Fibroblast of skin of left quadriceps (primary cell): ENCODE measurements at places on chromosomes 1 and 21.
A peak's percentile ranks its signal among the peaks of the same experiment; 100 is the strongest.

DNA sequence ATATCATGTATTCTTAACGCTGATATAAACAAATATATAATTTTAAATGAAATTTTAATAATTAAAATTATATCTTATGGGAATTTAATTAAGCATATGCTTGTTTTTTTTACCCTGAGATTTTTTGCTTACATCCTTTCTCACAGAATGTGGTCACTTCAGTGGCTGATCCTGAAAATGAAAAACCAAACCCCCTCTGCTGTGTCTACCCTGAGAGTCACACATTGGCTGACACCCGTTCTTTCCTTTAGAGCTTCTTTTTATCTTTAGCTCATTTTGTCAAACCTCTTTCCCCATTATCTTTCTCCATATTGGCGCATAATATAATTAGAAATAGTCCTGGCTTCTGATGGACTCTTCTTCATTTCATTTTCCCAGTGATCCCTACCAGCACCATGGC lies 10.8 kb upstream of the CACYBP start:
- no peak for DNase-seq

GRCh38 chr21:14056771-14057191 lies 154.0 kb downstream of the LIPI start:
- no peak for DNase-seq

GRCh38 chr1:2248127-2248826 lies 20.2 kb downstream of the SKI start:
- DNase-seq: no peak

DNA sequence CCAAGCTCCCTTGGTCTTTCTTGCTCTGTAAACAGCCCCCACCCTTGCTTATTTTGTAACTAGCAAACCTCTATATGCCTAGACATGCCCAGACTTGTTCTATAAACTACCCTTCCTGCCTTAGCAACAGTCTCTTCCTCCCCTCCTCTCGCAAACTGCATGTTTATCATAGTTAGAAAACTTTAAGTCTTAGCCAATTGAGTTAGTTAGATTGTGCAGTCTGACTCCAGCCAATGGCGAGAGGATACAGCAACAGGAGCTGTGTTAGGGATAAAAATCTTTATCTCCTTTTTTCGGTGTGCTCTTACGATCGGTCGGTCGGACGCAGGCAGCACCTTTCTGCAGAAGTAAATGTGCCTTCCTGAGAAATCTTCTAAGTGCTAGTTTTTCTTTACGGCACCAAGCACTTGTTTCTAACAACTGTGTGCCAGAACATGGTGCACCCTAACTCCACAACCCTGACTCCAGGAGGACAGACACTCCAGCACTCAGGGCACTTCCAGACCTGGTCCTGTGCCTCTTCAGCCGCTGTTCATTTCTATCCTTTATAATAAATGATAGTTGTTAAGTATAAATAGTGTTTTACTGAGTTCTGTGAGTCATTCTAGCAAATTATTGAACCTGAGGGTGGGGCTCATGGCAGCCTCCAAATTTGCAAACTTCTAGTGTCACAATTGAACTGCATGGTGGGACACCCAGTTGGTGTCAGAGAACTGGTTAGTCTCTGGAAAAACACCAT lies 25.7 kb upstream of the GNG4 start:
- no peak for DNase-seq

- peak; percentile 99 for DNase-seq
These were observed 26.4 kb downstream of the CNST start for GRCh38 chr1:246592695-246593094.

GRCh38 chr1:67713057-67713846 lies 28.3 kb downstream of the GADD45A start:
- peak; percentile 61 for DNase-seq

DNA sequence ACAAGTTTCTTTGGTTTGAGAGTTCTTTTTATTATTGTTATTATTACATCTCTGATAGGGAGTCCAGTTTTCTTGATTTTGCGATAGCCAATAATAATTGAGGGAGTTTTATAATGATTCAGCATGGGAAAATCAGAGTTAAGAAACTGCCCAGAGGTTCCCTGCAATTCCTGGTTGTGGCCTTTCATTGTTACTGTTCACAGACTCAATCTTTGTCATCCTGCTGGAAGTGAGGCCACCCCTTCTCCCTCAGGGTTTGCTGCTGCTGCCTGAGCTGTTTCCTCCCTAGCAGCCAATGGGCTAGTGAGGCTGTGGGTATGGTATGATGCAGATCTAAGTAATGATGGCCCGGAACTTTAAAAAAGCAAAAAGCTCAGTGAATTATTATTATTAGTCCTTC lies 50.2 kb upstream of the TACSTD2 start:
- no peak for DNase-seq

- DNase-seq: no peak
These were observed 199.3 kb upstream of the TMEM51 start for GRCh38 chr1:14954210-14954609.

- no peak for DNase-seq
These were observed 1.2 kb downstream of the VAV3 start for GRCh38 chr1:107963601-107964335.

DNA sequence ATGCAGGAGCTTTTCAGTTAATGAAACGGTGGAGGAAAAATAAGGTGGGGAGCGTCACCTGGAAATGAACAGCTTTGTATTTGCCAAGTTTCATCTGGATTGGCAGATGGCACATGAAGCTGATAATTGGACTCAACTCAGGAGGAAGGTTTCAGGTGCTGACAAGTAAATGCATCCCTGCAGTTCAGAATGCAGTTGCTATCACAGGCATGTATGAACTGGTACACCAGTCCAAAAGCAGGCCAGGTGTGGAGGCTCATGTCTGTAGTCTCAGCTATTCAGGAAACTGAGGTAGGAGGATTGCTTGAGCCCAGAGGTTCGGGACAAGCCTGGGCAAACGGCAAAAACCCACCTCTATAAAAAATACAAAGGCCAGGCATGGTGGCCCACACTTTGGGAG lies 15.5 kb downstream of the DEGS1 start:
- no peak for DNase-seq

DNA sequence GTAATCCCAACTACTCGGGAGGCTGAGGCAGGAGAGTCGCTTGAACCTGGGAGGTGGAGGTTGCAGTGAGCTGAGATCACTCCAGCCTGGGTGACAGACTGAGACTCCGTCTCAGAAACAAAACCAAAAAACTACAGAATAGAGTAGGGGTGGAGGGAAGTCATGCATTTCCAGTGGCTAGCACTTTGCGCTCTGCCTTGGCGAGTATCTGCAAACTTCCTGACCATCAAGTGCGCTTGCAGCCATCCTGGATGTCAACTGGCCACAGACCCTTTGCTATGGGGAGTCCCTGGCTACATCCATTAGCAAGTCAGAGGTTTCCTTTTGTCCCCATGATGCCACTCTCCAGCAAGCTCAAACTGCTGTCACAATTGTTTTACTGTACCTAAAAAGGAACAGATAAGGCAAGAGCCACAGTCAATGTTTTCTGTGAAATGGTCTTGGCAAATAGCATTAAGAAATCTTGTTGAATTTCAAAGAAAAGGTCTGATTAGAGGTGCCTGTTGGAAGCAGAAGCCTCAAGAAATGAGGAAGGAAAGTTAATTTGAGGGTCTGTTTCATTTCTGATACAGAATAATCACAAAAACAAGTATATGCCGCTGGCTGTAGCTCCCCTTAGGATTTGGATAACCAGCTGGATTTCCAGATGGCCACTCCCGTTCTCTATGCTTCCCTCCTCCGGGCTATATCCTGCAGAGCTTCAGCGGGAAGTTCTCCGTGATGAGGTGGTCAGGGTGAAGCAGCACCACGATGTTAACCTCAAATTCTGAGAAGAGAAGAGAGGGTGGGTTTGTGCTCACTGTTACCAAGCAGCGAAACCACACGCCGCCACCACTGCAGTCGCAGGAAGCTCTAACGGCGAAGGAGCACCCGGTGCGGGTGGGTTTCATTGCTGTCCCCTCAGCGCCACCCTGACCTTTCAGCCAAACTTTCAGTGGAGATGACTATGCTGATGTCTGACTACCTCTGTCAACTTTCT lies 42.0 kb downstream of the VPS26C start:
- no peak for DNase-seq

DNA sequence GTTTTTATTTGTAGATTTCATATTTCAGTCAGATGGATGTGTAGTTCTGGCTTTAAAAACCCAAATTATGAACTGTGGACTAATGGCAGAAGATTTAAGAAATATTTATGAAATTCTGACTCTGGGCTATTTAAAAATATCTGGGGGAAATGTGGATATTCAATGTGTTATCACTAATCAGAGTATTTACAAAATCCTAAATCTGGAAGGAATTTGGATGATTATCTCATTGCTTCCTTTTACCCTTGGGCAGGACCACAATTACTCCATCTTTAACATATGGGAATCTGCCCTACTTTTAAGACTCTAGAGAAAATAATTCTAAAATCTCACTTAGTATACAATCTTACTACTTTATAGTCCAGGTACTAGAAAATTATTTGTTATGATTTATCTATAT lies 203.2 kb downstream of the PDE4B start:
- no peak for DNase-seq

- no peak for DNase-seq
These were observed 23.4 kb downstream of the MAPKAPK2 start for GRCh38 chr1:206708058-206708457.

DNA sequence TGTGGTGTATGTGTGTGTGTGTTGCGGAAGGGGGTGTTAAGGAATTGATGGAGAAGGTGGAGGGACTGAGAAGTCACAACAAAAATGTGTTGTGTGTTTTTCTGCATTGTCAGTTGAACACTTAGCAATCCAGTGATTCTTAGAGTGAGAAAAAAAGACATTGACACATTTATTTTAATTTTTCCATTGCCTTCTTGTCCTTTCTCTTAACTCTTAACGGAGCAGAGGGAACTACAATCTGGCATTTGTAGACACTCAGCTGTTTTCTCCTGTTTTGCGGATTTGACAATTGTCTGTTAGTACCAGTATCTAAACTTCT lies 725 bp downstream of the C1orf53 start:
- DNase-seq: no peak

- DNase-seq: no peak
These were observed 3.5 kb upstream of the GSTM4 start for GRCh38 chr1:109652402-109652801.

DNA sequence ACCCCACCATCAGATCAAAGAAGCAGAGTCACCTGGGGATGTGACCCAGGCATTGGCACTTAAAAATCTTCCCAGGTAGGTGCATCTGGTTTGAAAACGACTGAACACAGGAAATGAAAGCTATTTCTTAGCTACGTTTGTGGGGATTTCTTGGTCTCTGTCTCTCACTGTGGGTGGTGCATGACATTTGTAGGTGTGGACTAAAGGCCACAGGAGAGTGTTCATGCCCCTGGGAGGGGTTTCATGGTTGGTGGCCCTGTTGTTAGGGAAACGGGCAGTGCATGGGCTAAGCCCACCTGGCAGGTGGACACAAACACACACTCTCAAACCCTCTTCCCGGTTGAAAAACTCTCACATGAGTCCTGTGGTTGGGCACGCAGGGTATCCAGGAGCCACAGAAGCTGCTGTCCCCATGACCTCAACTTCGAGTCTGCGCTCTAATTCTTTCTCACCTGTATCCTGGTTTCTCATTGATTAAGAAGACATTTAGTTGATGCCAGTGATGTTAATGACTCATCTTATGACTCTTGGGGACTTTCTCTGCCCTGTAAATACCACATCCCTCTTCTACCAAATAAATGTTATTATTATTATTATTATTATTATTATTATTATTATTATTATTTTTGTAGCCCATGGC lies 119.4 kb downstream of the MRPS6 start:
- no peak for DNase-seq

GRCh38 chr1:99636647-99637175 lies 9.2 kb upstream of the PALMD start:
- no peak for DNase-seq

DNA sequence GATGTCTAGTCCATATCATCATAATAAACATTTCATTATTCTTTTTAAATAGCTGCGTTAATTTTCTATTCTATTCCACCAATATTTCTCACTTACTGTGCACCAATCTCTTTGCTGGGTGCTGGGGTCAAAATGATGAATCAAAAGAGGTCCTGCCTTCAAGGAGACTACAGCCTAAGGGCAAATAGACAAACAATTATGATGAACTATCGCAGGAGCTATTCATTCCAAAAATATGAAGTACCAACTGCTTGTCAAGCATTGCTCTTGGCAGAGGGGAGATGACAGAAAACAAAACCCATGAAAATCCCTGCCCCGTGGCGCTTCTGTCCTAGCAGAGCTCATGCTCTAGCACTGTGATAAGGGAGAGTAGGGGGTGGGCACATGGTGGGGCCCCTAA lies 28.8 kb upstream of the SLC26A9 start:
- no peak for DNase-seq

DNA sequence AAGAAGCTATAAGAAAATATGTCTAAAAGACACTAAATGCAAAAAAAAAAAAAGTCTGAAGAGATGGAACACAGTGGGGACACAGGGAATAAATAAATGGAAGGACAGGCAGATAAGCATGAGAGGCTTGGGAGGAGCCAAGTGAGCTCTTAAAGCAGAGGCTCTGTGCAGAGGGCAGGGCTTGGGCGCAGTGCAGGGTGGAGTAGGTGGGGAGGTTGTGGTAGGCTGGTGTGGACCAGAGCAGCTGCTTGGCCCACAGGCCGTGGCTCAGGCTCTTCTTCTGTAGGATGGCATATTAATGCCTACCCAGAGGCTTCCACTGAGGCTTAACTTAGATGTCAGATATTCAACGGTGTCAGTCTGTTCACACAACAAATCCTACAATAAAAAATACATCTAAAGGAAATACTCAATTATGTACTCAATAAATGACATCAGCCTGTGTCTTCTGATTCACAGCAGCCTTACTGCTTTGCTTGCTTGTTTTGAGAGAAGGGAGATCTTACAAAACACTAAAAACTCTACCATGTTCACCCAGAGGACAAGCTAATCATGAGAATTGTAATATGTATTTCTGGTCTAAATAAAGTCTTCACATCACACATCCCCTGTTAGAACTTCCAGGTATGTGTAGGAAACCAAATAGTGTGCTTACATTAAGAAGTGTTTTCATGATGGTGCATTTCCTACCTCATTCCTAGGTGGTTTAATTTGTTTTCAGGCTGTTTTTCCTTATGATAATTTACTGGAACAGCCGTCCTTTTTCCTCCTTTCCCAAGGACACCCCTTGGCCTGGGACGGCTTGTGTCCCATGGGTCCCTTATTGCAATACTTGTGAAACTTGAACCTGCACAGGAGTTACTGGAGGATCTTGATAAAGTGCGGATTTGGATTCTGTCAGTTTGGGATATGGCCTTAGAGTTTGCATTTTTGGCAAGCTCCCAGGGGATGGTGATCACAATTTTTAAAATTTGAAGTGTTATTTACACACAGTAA lies 24.9 kb downstream of the DIP2A start:
- DNase-seq: no peak

DNA sequence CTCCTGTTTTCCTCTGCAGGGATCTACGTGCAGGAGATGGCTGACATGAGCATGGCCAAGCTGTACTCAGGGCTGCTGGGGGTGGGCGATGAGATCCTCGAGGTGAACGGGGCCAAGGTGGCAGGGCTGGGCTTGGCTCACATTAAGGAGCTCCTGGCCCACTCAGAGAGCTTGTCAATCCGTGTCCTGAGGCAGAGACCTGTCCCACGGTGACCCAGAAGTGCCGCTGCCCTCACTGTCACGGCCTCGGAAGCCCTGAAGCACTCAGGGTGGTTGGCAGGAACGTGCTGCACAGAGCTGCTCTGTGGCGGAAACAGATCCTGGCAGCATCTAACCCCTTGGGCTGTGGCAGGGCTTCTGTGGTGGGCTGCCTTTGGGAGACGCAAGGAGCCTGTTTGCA lies 37.6 kb downstream of the KIAA1614 start:
- no peak for DNase-seq

- no peak for DNase-seq
These were observed 17.8 kb upstream of the PLA2G2E start for GRCh38 chr1:19941206-19941568.
